ENCODE measurements at places on chromosomes 16 and 17.

- no peak for DNase-seq
Observed at GRCh38 chr17:66507982-66508760, 205.8 kb downstream of the PRKCA start.

GRCh38 chr16:30491744-30492308, 19.3 kb downstream of the ITGAL start:
- peak; percentile 60 for DNase-seq

DNA sequence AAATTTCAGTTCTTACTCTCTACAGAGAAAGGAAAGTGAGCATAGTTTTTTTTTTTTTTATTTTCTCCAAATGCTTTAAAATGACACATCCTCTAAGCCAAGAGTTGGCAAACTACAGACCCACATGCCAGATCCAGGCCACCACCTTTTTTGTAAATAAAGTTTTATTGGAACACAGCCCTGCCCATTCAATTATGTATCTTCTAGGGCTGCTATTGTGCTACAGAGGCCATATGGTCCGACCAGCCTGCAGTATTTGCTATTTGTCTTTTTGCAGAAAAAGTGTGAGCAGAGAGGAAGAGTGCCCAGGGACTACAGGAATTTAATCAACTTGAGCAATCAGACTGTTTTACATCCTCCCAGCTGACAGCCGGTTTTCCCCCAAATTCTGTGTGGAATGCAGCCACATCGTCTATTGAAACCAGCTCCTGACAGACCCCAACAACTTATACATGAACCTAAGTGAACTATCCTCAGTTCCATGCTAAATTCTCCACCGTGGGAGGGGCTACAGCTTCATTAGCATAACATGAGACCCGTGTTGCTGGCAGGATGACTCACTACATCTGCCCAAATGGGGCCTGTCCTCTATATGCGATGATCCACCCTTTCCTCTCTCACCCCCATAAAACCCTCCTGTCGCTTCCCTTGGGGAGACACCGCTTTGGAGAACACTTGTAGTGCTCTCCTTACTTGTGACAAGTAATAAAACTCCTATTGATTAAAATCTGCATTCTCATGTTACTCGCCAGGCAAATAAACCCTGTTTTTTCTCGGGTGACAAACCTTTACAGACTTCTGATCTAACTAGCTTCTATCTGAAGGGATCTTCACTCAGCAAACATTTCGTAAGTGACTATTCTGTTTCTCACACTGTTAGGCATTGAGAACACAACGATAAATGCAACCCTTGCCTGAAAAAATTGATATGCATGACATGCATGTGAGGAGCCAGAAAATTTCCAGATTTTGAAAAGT, 149.4 kb upstream of the HS3ST3A1 start:
- DNase-seq: no peak

GRCh38 chr16:4574919-4575705, 19.0 kb downstream of the C16orf96 start:
- DNase-seq: peak; percentile 16

GRCh38 chr16:64225696-64226095, 896.2 kb downstream of the CDH11 start:
- no peak for DNase-seq

GRCh38 chr16:46976550-46976949, 3.1 kb upstream of the DNAJA2 start:
- peak; percentile 35 for DNase-seq

DNA sequence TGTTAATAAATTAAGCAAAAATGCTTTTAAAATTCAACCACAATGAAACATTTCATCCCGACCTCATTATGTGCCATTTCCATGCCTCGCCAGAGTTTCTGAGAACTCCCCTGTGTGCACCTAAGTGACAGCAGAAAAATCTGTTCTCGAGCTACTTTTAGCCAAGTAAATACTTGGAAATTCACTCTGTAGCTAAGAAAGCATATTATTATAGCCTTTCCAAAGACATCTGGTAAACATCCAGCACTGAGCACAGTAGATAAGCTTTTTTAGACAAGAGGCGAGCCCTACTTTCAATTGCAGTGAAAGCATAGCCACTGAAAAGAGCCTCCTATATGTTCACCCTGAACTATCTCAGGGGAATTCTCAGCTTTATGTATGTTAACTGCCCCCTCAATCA, 242.8 kb upstream of the PSMD7 start:
- no peak for DNase-seq

DNA sequence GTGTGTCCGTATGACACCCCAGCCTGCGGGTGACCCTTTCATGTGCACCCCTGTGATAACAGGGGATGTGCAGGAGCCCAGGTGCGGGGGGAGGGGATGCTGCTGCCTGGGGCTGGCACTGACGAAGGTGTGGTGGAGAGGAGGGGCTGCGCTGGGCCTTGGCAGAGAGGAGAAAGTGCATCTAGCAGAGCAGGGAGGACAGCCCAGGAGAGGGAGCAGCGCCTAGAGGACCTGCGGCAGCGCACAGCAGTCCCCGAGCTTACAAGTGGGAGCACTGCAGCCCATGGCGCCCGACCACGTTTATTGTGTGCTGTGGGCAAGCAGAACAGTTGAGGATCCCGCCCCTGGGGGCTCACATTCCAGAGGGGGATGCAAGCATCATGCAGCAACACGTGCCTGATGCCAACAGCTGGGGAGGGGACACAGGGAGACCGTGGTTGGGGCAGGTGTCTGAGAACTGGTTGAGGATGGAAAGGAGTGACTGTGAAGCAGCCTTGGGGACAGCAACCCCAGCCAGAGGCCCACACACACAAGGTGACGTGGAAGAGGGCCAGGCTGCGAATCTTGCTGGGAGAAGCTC, 10.9 kb upstream of the SLC7A5 start:
- DNase-seq: no peak

GRCh38 chr16:16989368-16989767, 481.4 kb downstream of the XYLT1 start:
- DNase-seq: no peak

- DNase-seq: no peak
Observed at GRCh38 chr17:31673076-31673475, 186.0 kb downstream of the COPRS start.

DNA sequence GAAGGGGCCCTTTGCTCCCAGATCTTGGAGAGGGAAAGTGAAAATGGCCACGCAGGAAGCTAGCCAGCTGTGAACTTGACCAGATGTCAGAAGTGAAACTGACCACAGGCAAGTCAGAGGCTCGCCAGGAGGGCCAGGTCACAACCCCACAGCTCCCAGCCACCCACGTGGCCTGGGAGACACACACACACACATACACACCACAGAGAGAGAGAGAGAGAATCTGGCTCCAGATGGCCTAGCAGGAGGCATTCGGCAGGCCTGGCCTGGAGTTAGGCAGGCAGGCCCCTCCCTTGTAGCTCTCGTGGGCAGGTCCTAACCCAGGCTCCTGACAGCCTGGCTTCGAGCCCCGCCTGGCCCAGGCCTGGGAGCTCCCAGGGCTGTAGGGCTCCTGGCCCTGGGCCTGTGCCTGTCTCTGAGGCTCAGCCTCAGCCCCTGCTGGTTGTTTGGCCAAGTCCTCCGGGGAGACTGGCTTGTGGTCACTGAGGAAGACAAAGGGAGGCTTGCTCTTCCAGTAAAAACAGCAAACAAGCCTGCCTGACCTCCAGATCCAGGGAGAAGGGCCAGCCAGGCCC, 20.2 kb downstream of the NGFR start:
- DNase-seq: peak; percentile 44

DNA sequence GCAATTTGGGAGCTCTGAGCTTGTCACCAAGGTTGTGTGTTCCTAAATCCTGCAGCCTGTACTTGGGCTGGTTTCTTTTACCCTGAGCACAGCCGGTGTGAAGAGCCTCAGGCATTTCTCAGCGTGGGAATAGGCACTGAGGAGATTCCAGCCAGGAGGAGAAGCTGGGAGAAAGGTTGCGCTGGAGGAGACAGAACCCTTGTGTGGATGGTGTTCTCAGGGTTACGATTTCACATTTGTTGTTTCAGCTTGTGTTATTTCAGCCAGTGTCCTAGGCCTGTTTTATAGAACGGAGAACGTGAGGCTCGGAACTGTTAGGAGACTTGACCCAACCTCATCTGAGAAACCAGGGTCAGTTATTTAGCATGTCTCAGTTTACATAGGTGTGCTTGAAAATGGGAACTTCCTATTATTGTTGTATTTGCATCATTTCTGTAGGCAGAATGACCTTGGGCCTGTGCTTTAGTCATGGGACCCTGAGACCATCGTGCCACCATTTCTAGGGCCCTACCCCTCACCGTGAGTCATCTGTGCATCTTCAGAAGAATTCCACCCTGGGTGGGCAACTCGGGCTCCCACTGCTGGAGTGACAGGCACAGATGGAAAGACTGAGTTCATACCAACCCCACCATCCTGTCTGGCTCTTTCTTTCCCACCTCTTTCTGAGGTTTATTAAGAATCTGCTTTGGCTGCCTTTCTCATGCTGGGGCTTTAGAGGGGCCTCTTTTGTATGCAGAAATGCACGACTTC, 134.9 kb downstream of the MSI2 start:
- no peak for DNase-seq

DNA sequence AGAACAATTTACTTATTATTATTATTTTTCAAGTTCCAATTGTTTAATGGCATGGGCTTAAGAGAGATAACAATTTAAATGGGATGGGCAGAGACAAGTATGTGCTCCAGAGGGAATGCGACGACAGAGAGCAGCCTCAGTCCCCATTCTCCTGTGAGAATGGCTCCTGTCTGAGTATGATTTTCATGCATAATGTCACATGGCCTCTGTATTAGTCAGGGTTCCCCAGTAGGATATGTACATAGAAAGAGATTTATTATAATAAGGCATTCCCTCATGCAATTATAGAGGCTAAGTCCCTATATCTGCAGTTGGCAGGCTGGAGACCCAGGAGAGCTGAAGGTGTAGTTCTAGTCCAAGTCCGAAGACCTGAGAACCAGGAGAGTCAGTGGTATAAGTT, 22.9 kb upstream of the NKD1 start:
- no peak for DNase-seq

GRCh38 chr16:52465711-52466267, 81.2 kb downstream of the TOX3 start:
- DNase-seq: no peak

DNA sequence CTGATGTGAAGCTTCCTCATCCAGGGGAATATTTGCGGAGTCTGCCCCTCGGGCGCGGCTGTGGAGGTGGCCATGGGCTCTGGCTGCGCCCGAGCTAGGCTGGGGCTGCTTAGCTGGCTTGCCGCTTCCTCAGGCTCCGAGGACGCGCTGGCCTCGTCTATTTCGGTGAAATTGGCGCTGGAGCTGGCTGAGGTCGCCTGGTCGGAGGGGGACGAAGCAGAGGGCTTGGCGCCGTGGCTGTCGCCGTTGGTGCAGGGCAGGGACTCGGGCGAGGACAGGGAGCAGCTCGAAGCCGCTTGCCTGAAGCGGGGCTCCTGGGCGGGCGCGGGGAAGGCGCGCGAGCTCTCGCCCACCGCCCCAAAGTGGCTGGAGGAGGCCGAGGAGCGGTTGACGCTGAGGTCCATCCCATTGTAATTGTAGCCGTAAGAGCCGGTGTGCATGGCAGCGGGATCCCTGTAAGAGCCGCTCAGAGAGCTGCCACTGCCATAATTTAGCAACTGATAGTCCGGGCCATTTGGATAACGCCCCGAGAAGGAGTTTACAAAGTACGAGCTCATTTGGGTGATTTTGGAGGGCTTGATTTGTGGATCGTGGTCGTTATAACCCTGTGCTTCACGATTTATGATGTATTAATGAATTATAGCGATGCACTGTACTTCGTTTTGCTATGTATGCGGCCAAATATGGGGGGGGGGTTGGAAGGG, at the start of gene HOXB5:
Gene HOXB5, minus strand, starts transcription at position 654 of the 704 bp plus-strand sequence. Its CDS starts 97 bp downstream, at position 557.
- peak; percentile 64 for DNase-seq

GRCh38 chr17:42429726-42430447, 6.8 kb upstream of the CAVIN1 start:
- no peak for DNase-seq

DNA sequence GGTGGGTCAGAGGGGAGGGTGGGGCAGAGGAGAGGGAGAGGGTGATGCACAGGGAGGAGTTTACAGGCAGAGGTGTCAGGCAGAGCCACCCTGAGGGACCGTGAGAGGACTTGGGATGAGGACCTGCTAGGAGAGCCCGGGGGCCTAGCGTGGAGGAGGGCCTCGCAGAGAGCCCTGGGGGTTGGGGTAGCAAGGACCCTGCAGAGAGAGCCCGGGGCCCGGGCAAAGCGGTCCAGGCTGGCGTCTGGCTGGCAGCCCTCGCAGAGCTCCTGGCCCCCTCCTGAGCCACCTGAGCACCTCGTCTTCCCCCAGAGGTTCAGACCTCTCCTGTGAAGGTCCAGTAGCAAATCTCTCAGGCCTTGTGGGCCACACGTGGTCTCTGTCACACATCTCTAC, 42.0 kb upstream of the ZNF469 start:
- no peak for DNase-seq

DNA sequence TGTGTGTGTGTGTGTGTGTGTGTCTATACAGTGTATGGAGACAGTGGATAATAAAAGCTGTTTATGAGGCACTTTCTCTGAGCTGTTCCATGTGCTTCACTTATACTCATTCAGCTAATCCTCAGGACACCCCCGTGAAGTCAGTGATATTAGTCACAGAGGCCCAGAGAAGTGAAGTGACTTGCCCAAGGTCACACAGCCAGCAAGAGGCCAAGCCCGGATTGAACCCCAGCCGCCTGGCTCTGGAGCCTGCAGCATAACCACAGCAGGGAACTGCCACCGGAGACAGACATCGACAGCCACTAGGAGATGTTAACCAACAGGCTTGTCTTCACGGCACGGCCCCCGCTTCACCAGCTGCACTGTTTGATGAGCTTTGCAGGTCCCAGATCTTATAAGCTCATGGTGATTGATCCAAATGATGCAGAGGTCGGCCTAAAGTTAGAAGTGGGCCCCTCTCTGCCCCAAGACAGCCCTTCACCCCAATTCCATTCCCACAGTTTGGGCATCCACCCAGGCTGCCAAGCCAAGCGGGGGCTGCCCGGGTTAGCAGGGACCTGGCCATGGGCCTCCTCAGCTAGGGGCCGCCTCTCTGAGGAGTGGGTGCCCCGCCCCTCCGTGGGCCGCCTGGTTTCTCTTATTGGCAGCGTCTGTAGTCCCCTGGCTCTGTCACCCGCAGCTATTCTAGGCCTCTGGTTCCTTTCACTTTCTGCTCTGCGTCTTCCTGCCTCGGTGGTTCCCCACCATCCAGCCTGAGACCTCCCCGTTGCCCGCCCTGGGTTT, 30.9 kb downstream of the SOCS1 start:
- no peak for DNase-seq

GRCh38 chr16:13733561-13733960, 186.4 kb upstream of the ERCC4 start:
- no peak for DNase-seq

GRCh38 chr16:15726715-15727114, 76.7 kb downstream of the NDE1 start:
- peak; percentile 67 for DNase-seq
